ENCODE measurements at places on chromosomes 13 and 19.
A peak's percentile ranks its signal among the peaks of the same experiment; 100 is the strongest.

- no peaks in the 10 kb centered on the region for H3K27me3 ChIP-seq
- H3K4me3 ChIP-seq, result no peak overlapping the region
- no peaks in the 10 kb centered on the region for H3K36me3 ChIP-seq
- H3K27ac ChIP-seq, result no peak overlapping the region
- DNase-seq, result no peak
Observed at GRCh38 chr19:18764591-18765051, 26.5 kb downstream of the COMP start.

GRCh38 chr13:66037096-66037495, 1193.0 kb downstream of the PCDH9 start:
- no peak overlapping the region for H3K27ac ChIP-seq
- no peaks in the 10 kb centered on the region for H3K27me3 ChIP-seq
- H3K36me3 ChIP-seq, result no peaks in the 10 kb centered on the region
- H3K4me3 ChIP-seq, result no peak overlapping the region

- no peak for DNase-seq
- peak overlapping the region; percentile 53 for H3K27ac ChIP-seq
- no peaks in the 10 kb centered on the region for H3K27me3 ChIP-seq
Observed at GRCh38 chr13:80666782-80667552, 326.0 kb upstream of the SPRY2 start.

DNA sequence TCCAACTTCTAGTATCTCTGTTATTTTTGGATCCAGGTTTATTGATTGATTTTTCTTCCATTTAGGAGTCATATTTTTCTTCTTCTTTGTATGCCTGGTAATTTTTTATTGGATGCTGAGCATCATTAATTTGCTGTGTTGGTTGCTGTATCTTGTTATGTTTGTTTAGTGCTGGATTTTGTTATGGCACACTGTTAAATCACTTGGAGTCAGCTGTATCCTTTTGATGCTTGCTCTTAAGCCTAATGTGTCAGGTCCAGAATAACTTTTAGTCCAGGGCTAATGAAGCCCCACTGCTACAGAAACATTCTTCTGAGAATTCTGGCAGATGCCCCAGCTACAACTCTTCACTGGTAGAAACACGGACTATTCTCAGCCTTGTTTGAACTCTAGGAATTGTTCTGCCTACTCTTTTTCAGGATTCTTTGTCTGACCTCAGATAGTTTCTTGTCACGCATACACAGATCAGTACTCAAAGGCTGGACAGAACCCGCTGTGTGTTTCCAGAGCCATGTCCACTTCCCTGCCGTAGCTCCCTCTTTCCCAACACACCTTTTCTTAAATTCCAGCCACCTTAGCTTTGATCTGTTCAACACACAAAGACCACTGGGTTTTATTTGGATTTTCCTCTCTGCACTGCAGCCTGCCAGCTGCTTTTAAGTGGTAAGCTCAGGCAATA, 137.1 kb upstream of the WASF3 start:
- H3K27ac ChIP-seq, result no peak overlapping the region
- peaks cover 22% of the 10 kb centered on the region for H3K4me1 ChIP-seq
- DNase-seq, result no peak
- H3K27me3 ChIP-seq, result no peaks in the 10 kb centered on the region
- no peaks in the 10 kb centered on the region for H3K36me3 ChIP-seq
- no peak overlapping the region for H3K4me3 ChIP-seq

DNA sequence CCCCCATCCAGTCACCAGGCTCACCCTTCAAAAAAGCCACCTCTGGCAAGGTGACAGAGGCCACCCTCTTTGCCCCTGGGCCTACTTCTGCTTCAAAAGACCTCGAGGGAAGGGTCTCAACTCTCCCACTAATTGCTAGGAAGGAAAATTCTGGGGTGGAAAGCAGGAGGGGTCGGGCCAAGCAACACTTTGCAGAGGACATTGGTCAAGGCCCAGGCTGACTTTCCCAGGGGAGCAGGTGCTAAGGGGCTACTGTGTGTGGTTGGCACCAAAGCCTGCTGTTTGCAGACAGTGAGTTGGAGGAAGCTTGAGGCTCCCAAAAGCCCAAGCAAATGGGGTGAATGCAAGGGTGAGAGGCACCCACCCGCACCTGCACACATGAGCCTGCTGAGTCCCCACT, 28.6 kb upstream of the VSTM2B start:
- DNase-seq, result peak; percentile 43
- H3K36me3 ChIP-seq, result no peaks in the 10 kb centered on the region
- H3K27ac ChIP-seq, result no peak overlapping the region
- H3K27me3 ChIP-seq, result peaks cover 11% of the 10 kb centered on the region

DNA sequence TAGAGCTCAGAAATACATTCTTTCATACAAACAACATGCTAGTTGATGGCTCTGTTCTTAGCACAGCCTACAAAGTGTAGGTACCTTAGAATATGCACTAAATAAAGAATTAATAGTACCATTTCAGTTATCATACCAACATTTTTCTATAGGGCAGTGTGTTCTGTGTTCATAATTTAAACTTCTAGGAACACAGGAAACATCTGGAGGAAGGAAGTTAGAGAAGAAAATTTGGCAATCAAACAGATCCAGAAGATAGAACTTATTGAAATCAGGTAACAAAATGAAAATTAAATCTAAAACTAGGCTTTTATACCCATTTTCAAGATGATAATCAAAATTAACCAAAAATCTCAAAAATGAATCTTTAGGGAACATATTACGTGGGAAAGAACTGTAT, 527.5 kb downstream of the DCT start:
- DNase-seq, result no peak
- no peak overlapping the region for H3K4me3 ChIP-seq
- no peak overlapping the region for H3K27ac ChIP-seq
- no peaks in the 10 kb centered on the region for H3K27me3 ChIP-seq
- no peaks in the 10 kb centered on the region for H3K36me3 ChIP-seq
- H3K4me1 ChIP-seq, result peaks cover 28% of the 10 kb centered on the region

DNA sequence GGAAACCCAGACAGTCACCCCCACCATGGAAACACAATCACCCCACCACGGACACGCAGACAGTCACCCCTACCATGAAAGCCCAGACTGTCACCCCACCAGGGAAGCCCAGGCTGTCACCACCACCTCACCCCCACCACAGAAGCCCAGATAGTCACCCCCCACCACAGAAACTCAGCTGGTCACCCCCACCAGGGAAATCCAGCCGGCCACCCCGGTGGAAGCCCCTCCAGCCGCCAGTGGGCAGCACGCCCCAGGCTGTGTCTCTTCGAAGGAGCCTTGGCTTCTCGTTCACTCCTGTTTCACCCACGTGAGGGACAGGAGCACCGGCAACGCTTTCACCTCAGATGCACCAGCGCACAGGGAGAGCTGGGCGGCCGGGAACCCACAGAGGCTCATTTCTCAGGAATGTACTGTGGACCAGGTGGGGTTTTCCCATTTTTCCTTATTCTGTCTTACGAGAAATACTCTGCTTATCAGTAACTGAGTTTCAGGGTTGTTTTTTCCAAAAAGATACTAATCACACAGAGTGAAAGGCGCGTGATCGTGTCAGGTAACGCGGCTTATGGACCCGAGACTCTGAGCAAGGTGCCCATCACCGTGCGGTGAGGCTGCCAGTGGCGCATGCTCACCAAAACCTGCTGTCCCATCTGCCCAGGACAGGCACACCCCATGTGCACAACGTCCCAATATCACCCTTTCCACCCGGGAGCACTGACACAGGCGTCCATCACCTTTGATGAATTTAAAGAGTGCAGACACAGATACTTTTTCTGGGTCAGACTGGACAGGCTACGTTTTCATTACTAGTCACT, 28.0 kb downstream of the CARS2 start:
- DNase-seq, result no peak
- no peak overlapping the region for H3K4me3 ChIP-seq
- H3K4me1 ChIP-seq, result peaks cover 9% of the 10 kb centered on the region
- H3K27ac ChIP-seq, result peak overlapping the region; percentile 1
- no peaks in the 10 kb centered on the region for H3K27me3 ChIP-seq

- no peaks in the 10 kb centered on the region for H3K36me3 ChIP-seq
- DNase-seq, result no peak
- H3K27ac ChIP-seq, result peak overlapping the region; percentile 93
- no peak overlapping the region for H3K4me3 ChIP-seq
- no peaks in the 10 kb centered on the region for H3K27me3 ChIP-seq
Observed at GRCh38 chr13:32838945-32839344, 177.3 kb upstream of the KL start.

GRCh38 chr19:3336680-3337523, 29.5 kb upstream of the NFIC start:
- H3K27ac ChIP-seq, result peak overlapping the region; percentile 87
- H3K4me1 ChIP-seq, result peaks cover 48% of the 10 kb centered on the region
- no peaks in the 10 kb centered on the region for H3K27me3 ChIP-seq
- no peaks in the 10 kb centered on the region for H3K36me3 ChIP-seq
- peak overlapping the region; percentile 19 for H3K4me3 ChIP-seq
- no peak for DNase-seq

DNA sequence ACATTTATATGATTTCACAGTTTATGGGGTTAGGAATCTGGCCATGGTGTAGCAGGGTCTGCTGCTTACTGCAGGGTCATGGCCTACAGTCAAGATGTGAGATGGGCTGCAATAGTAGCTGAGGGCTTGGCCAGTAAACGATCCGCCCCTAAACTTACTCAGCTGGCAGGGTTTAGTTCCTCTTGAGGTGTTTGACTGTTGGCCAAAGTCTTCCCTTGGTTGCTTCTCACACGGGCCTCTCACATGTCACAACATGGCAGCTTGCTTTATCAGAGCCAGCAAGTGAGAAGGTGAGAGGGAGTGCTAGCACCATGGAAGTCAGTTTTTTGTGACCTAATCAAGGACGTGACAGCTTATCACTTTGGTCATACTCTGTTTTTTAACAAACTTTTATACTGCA, 77.1 kb downstream of the DNAJC3 start:
- H3K4me3 ChIP-seq, result no peak overlapping the region
- H3K27me3 ChIP-seq, result no peaks in the 10 kb centered on the region
- no peak for DNase-seq
- H3K27ac ChIP-seq, result no peak overlapping the region

DNA sequence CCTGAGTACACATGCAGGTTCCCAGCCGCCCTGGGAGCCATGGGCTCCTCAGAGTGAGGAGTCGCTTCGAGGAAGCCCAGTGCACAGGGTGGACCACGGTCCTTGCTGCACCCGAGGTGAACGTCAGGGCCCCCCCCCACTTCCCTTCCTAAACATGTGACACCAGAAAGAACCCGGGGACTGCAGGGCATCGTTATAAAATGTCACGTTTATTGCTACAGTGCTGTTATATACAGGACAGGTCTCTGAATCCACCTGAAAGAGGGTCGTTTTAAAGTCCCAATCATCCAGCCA, 3.8 kb upstream of the UQCR11 start:
- H3K27me3 ChIP-seq, result no peaks in the 10 kb centered on the region
- DNase-seq, result no peak
- no peak overlapping the region for H3K27ac ChIP-seq
- H3K4me3 ChIP-seq, result no peak overlapping the region
- H3K4me1 ChIP-seq, result peaks cover 18% of the 10 kb centered on the region
- H3K36me3 ChIP-seq, result peaks cover 7% of the 10 kb centered on the region

- no peak for DNase-seq
- H3K4me3 ChIP-seq, result no peak overlapping the region
- H3K27me3 ChIP-seq, result no peaks in the 10 kb centered on the region
Observed at GRCh38 chr13:34416971-34417380, 525.1 kb upstream of the NBEA start.

GRCh38 chr13:111080642-111081041, 34.5 kb upstream of the ARHGEF7 start:
- no peak overlapping the region for H3K27ac ChIP-seq
- H3K4me3 ChIP-seq, result no peak overlapping the region
- no peak for DNase-seq
- no peaks in the 10 kb centered on the region for H3K4me1 ChIP-seq

- no peak overlapping the region for H3K4me3 ChIP-seq
- peaks cover 31% of the 10 kb centered on the region for H3K36me3 ChIP-seq
- H3K27me3 ChIP-seq, result no peaks in the 10 kb centered on the region
Observed at GRCh38 chr13:110233181-110233950, 73.6 kb downstream of the COL4A1 start.

DNA sequence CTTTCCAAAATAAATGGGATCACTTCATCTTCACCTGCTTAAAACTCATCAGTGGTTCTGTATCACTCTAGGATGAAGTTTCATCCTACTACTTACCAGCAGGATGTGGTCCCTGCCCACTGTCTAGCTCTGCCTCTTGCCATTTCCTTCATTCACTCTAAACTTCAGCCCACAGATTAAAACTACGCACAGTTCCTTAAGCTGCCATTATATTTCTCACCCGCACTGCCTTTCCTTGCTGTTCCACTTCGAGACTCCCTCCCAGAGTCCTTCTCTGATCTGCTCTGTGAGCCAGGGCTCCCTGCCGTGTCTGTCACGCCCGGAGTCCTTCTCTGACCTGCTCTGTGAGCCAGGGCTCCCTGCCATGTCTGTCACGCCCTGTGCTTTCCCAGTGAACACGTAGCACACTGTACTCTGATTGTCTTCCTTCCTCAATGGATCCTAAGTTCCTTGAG, 52.0 kb upstream of the NPAS1 start:
- H3K4me3 ChIP-seq, result peak overlapping the region; percentile 3
- H3K27ac ChIP-seq, result peak overlapping the region; percentile 82
- peaks cover 2% of the 10 kb centered on the region for H3K36me3 ChIP-seq

GRCh38 chr13:43411741-43412140, 375.0 kb downstream of the ENOX1 start:
- no peak for DNase-seq
- H3K27me3 ChIP-seq, result no peaks in the 10 kb centered on the region
- no peaks in the 10 kb centered on the region for H3K4me1 ChIP-seq
- H3K27ac ChIP-seq, result no peak overlapping the region
- H3K4me3 ChIP-seq, result no peak overlapping the region

GRCh38 chr19:2013683-2013961, 1.9 kb downstream of the BTBD2 start:
- no peak overlapping the region for H3K27ac ChIP-seq
- no peak for DNase-seq
- H3K4me1 ChIP-seq, result peaks cover 19% of the 10 kb centered on the region
- H3K27me3 ChIP-seq, result no peaks in the 10 kb centered on the region
- peak overlapping the region; percentile 19 for H3K4me3 ChIP-seq
- peaks cover 2% of the 10 kb centered on the region for H3K36me3 ChIP-seq

DNA sequence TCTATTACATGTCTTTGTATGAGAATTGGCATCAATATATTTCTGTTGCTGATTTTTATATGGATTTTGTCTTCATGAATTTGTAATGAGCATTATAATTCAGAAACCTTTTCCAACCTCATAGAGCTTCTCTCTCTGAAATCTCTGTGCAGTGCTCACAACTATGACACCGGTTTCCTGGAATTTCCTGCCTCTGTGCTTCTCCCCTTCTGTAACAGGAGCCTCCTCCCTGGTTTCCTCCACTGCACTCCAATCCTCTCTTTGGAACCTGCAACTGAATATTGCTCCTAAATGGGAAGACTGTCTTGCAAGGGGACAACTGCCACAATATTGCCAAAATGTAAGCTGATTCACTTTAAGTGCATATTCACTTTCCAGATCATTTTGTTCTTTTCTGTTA, 1147.9 kb downstream of the UQCRFS1 start:
- H3K36me3 ChIP-seq, result no peaks in the 10 kb centered on the region
- DNase-seq, result no peak
- no peaks in the 10 kb centered on the region for H3K27me3 ChIP-seq
- H3K4me1 ChIP-seq, result peaks cover 15% of the 10 kb centered on the region
- no peak overlapping the region for H3K27ac ChIP-seq

GRCh38 chr19:40431698-40432097, 5.9 kb upstream of the SERTAD1 start:
- H3K27me3 ChIP-seq, result no peaks in the 10 kb centered on the region
- H3K4me1 ChIP-seq, result peaks cover 15% of the 10 kb centered on the region
- H3K36me3 ChIP-seq, result no peaks in the 10 kb centered on the region
- DNase-seq, result no peak
- H3K27ac ChIP-seq, result no peak overlapping the region

GRCh38 chr13:60514891-60515290, 117.9 kb downstream of the TDRD3 start:
- H3K27ac ChIP-seq, result peak overlapping the region; percentile 23
- H3K4me1 ChIP-seq, result peaks cover 8% of the 10 kb centered on the region
- H3K4me3 ChIP-seq, result no peak overlapping the region
- H3K27me3 ChIP-seq, result no peaks in the 10 kb centered on the region
